ENCODE measurements at places on chromosomes 7 and 10. TPM values are rescaled to one million over a fixed set of nuclear protein-coding genes. Genes with fewer than 3 reads are reported as not detected.

The CD36 gene
- total RNA-seq: not detected

The CCNY gene
- 52.1 TPM for total RNA-seq

The SNCG gene
- not detected for total RNA-seq

The FAM25C gene
- total RNA-seq: not detected

DNA sequence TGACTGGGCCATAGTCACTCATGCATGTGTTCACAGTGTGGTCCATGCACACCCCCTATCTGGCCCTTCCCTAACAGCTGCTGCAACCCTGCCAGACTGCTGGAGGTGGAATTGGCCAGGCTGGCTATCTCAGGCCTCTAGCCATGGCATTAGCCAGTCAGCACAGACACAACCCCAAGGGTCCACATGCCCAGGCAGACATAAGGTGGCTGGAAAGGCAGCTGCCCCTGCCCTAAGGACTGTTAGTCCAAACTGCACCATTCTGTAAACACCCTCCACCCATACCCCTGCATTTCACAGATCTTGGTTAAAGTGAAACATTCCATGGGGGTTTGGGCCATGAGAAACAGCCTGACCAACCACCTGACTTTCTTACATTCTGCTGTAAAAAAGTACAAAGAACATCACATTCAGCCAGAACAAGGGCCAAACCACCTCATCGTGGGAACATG lies 137.4 kb upstream of the KCNMA1 start:
- H3K27ac ChIP-seq: no peak overlapping the region
- H3K36me3 ChIP-seq: no peaks in the 10 kb centered on the region
- H3K4me3 ChIP-seq: no peak overlapping the region
- H3K4me1 ChIP-seq: no peaks in the 10 kb centered on the region

DNA sequence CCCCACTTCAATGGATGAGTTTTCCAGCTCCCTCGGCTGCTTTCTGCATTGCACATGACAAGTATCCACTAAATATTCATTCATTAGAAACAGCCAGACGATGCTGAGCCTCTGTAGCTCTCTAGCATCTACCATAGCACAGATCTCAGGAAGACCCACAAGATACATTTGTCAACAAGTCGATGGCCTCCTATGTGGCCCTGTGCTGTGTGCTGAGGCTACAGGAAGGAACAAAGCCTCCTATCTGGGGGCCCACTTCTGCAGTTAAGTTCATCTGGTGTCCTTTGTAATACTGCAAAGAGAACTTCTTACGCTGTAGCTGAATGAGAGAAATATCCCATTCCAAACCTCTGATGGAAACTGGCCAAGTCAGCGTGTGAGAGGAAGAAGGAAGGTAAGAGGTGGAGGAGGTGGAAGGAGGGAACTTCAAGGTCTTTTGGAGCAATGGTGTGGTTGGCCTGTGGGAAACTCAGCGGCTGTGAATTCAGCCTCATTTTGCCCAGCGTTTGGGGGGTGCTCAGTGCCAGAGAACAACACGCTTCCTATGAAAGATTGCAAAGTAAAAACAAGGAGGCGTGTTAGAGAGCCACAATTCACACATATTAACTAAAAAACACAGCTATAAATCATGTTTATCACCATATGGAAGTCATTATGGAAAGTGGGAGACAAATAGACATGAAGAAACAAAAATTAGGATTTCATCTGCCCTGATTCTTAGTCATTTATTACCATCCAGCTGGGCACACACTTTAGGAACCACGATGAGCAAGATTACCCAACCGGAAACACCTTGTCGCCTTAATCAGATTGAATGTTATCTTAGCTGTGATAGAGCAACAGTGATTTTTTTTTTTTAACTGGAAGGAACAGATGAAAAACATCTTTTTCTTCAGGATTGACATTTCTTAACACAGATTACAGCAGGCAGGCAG lies 62.2 kb upstream of the USP6NL start:
- H3K4me3 ChIP-seq: no peak overlapping the region
- H3K4me1 ChIP-seq: peaks cover 25% of the 10 kb centered on the region
- no peak for DNase-seq
- H3K36me3 ChIP-seq: no peaks in the 10 kb centered on the region
- H3K27ac ChIP-seq: no peak overlapping the region

DNA sequence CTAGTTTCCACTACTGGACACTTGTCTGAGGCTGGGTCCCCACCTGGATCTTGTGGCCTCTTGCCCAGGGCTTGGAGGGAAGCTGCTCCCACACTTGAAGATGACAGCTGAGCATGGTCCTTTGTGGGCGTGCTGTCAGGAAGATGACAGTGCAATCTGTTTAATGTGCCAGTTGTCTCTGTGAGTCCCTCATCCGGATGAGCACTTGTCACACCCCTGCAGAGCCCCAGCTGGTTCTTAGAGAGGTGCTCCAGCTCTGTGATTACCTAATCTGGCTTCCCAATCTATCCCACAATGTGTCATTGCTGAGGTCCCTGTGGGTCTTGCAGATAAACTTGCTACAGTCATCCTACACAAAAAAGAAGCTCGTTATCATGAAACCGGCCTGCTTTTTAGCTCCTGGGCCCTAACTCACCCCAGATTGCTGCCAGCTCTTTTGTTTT lies 34.8 kb upstream of the CCSER2 start:
- H3K4me3 ChIP-seq: no peak overlapping the region
- DNase-seq: peak; percentile 14
- peaks cover 17% of the 10 kb centered on the region for H3K4me1 ChIP-seq
- peaks cover 3% of the 10 kb centered on the region for H3K27me3 ChIP-seq
- no peaks in the 10 kb centered on the region for H3K36me3 ChIP-seq
- H3K27ac ChIP-seq: no peak overlapping the region

DNA sequence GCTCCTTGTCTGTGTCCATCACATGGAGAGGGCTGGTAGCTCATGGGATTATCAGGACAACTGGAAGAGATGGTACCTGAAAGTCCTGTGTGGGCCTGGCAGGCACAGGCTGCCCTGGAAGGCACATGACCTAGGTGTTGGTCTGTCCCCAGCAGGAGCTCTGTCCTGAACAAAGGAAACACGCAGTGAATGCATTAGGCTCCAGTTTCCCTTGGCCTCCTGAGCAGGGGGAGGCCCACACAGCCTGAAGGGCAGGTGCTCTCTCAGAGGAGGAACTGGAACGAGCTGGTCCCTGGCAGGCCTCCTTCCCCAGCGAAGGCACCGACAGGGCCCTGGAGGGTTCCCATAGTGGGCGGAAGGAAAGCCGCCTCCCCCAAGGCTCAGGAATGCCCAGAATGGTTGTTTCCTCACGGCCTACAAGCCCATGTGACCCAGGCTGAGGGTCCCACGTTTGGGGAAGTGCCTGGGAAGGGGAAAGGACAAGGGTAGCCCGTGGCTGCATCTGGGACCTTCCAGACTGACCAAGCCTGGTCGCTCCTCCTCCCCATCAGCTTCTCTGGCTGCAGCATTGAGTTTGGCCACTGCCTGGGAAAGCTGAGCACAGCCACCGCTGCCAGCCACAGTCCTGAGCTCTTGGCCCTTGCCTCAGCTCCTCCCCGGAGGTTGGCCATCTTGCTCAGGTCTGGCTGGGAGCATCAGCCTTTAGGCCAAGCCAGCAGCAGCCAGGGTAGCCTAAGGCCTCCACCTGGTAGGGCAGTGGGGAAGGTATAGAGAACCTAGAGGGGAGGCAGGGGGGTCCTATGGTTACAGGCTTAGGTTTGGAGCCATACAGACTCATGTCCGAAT lies 21.8 kb downstream of the CXCL12 start:
- H3K4me3 ChIP-seq: no peak overlapping the region
- H3K36me3 ChIP-seq: no peaks in the 10 kb centered on the region
- no peak for DNase-seq
- H3K27me3 ChIP-seq: peaks cover 3% of the 10 kb centered on the region
- H3K27ac ChIP-seq: no peak overlapping the region
- H3K4me1 ChIP-seq: no peaks in the 10 kb centered on the region

DNA sequence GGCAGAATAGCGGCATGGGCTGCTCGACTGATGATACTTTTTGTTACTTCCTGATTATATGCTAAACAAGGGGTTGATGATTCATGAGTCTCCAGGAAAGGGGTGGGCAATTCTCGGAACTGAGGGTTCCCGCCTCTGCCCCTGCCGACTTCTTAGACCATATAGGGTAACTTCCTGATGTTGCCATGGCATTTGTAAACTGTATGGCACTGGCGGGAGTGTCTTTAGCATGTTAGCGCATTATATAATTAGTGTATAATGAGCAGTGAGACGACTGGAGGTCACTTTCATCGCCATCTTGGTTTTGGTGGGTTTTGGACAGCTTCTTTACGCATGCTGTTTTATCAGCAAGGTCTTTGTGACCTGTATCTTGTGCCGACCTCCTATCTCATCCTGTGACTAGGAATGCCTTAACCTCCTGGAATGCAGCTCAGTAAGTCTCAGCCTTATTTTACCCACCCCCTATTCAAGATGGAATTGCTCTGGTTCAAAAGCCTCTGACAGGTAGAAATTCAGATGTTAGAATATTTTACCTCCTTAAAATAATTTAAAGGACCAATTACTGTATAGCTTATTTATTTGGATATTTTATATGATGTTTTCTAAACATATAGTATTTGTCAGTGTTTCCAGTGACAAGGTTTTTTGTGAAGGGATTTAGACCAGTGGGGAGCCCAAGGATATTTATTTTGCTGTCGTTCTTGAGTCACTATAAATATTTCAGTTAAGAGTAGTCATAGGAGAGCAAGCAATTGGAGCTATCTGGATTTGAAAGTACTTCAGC lies 90.1 kb upstream of the PIK3CG start:
- no peaks in the 10 kb centered on the region for H3K27me3 ChIP-seq
- peak; percentile 46 for DNase-seq
- H3K4me3 ChIP-seq: no peak overlapping the region
- H3K36me3 ChIP-seq: peaks cover 8% of the 10 kb centered on the region
- no peak overlapping the region for H3K27ac ChIP-seq

- no peak for DNase-seq
- no peak overlapping the region for H3K27ac ChIP-seq
- H3K36me3 ChIP-seq: no peaks in the 10 kb centered on the region
- H3K4me1 ChIP-seq: peaks cover 2% of the 10 kb centered on the region
- H3K27me3 ChIP-seq: peaks cover 3% of the 10 kb centered on the region
Measured at GRCh38 chr10:86684331-86685097, 16.2 kb downstream of the LDB3 start.

DNA sequence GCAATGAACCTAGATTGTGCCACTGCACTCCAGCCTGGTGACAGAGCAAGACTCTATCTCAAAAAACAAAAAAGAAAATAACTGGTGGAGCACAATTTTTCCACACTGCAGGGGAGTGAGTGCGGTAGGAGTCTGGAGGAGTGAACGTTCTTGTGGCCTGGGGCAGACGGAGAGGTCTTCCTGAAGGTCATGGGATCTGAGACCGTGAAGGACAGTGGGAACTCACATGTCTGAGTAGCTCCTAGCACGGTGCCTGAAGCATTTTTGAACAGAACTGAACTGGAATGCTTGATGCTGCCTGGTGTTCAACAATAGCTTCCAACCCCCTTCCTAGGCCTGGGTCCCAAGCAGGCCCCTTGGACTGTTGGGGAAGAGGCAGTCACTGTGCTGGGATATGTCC lies 84.3 kb upstream of the PODXL start:
- H3K27me3 ChIP-seq: no peaks in the 10 kb centered on the region
- no peak overlapping the region for H3K27ac ChIP-seq
- no peak overlapping the region for H3K4me3 ChIP-seq

- no peak for DNase-seq
- H3K36me3 ChIP-seq: no peaks in the 10 kb centered on the region
- H3K4me3 ChIP-seq: no peak overlapping the region
- peaks cover 31% of the 10 kb centered on the region for H3K27me3 ChIP-seq
- H3K27ac ChIP-seq: no peak overlapping the region
- no peaks in the 10 kb centered on the region for H3K4me1 ChIP-seq
Measured at GRCh38 chr10:28761084-28761846, 83.9 kb downstream of the BAMBI start.

DNA sequence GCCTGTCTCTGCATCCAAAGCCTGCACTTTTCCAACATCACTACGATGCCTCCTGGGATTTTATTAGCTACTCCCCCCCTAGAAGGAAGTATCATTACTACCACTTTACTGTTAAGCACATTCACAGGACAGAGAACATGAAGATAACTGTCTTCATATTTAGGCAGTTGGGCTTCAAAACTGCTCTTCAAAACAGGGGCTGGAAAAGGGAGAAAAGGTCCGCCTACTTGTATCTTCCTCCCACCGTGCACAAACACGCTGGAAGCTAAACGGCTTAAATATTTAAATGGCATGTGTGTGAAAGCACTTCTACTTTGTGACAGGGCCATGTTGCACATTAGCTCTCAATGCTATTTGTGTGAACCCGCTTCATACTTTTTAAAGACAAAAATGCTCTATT lies 999 bp downstream of the ITIH5 start:
- peaks cover 10% of the 10 kb centered on the region for H3K4me1 ChIP-seq
- no peak overlapping the region for H3K27ac ChIP-seq
- peak overlapping the region; percentile 60 for H3K4me3 ChIP-seq
- no peaks in the 10 kb centered on the region for H3K36me3 ChIP-seq
- no peak for DNase-seq

DNA sequence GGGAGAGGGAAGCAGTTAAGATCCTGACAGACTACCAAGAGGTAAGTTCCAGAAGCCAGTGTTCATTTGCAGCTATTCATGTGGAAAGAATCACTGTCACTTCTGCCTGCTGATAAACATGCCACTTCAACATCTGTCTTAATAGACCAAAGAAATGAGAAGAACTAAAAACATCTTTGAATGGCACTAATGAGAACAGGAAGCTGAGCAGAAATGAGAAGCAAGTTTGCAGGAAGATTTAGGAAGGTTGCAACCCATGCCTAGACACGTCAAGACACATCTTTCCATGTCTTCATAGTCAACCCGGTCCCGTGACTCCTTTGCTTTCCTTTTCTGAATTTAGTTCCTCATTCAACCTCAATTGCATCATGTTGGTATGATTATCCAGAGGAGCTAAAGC lies 180.0 kb downstream of the PDE1C start:
- H3K36me3 ChIP-seq: no peaks in the 10 kb centered on the region
- no peaks in the 10 kb centered on the region for H3K4me1 ChIP-seq
- DNase-seq: no peak
- H3K27me3 ChIP-seq: no peaks in the 10 kb centered on the region

- DNase-seq: no peak
- no peaks in the 10 kb centered on the region for H3K27me3 ChIP-seq
- H3K4me3 ChIP-seq: no peak overlapping the region
- H3K27ac ChIP-seq: no peak overlapping the region
Measured at GRCh38 chr10:43746906-43747305, 98.2 kb upstream of the ZNF32 start.

DNA sequence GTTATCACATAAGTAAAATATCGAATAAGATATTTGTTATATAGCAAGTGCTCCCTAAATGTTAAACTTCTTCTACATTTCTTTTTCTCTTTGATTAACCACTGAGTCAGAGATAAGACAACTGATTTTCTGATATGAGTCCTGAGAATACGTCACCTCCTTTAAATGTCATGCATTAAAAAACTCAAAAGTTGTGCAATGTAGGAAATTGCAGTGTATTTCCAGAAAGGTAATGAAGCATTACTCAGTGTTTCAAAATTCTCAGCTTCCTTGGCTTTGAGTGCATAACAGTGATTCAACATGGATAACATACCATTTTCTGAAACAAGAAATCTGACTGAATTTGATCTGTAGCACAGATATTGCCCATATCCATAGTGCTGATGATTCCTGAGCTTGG lies 155.8 kb downstream of the BMPER start:
- no peak for DNase-seq
- no peaks in the 10 kb centered on the region for H3K4me1 ChIP-seq
- no peak overlapping the region for H3K27ac ChIP-seq
- H3K27me3 ChIP-seq: no peaks in the 10 kb centered on the region
- H3K36me3 ChIP-seq: no peaks in the 10 kb centered on the region
